ENCODE measurements at places on chromosomes 7 and 10.

- no peak for DNase-seq
Observed at GRCh38 chr10:60664859-60665258, 113.4 kb upstream of the CDK1 start.

DNA sequence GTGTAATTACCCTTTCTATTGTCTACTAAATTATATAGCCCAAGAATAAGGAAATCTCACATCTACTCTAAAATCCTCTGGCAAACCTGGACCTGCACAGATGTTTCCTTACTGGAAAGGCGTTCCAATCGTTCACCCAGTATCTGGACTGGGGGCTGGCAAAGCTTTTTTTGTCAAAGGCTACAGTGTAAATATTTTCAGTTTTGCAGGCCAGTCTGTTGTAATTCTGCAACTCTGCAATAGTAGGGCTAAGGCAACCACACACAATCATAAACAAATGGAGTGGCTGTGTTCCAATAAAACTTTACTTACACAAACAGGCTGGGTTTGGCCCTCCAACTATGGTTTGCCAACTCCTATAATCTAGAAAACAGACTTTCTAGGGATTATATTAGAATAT, 56.2 kb downstream of the GLI3 start:
- DNase-seq, result no peak

- DNase-seq, result no peak
Observed at GRCh38 chr7:156886020-156886795, 6.8 kb downstream of the LMBR1 start.

DNA sequence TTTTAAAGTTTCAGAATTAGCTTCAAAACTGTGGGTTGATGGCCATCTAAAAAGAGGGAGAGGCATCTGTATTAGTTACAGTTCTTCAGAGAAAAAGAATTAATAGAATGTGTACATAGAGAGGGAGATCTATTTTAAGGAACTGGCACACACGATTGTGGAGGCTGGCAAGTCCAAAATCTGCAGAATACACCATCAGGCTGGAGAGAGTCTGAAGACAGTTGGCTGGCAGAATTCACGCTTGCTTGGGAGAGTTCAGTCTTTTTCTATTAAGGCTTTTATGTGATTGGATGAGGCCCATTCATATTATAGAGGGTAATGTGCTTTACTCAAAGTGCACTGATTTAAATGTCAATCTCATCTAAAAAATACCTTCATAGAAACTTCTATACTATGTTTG, 135.1 kb upstream of the SORCS1 start:
- DNase-seq, result no peak

DNA sequence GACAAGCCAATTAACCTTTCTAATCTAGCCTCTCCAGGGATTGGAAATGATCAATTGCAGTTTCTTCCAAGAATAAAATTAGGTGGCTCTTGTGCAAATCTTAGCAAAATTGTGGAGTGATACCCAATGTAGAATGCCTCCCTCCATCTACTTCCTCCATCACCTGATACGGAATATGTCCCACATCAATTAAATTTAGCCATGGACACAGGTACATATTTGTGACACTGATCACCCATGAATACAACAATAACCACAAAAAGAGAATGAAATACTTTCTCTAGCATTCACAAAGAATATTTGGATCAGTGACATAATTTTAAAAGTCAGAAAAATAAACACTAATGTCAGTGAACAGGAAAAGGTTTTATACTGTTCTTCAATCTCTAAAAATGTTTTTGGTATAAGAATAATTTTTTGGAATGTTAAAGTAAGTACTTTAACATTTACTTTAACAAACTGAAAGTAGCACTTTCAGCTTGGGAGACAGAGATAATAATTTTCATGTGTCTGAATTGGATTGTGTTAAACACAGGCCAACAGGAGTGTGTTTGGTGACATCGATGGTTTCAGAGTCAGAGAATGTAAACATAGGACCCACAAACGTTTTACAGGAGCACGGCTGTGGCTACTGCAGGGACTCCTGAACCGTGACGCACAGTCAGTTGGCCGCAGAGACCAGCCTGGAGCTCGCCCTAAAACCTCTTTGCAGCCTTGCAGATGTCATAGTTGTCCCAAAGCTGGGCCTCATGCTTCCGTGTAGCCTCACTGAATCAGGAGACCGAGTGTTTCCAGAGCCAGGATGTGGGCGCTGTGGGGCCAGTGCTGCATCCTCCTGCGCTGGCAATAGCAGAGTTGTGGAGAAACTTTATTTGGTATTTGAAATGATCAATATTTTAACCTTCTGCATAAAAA, 7.2 kb downstream of the RBM20 start:
- DNase-seq, result peak; percentile 34

GRCh38 chr7:155951554-155952158, 139.4 kb upstream of the SHH start:
- DNase-seq, result peak; percentile 30

DNA sequence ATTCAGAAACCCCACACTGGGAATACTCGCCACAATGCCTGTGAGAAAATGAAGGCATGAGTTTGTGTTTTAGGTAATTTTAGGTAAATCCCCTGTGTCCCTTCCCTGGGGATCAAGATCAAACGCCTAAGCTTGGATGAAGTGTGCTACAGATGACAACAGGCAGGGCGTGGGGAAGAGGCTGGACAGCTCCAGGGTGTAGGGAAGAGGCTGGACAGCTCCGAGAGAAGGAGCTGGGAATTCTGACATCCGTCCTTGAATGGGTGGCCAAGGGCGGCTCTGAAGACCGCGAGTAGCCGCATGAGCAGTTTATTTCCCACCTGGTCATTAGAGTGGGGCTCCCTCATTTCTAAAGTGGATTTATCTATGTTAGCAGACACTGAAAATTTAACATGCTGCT, 109.7 kb downstream of the RAMP3 start:
- peak; percentile 1 for DNase-seq

DNA sequence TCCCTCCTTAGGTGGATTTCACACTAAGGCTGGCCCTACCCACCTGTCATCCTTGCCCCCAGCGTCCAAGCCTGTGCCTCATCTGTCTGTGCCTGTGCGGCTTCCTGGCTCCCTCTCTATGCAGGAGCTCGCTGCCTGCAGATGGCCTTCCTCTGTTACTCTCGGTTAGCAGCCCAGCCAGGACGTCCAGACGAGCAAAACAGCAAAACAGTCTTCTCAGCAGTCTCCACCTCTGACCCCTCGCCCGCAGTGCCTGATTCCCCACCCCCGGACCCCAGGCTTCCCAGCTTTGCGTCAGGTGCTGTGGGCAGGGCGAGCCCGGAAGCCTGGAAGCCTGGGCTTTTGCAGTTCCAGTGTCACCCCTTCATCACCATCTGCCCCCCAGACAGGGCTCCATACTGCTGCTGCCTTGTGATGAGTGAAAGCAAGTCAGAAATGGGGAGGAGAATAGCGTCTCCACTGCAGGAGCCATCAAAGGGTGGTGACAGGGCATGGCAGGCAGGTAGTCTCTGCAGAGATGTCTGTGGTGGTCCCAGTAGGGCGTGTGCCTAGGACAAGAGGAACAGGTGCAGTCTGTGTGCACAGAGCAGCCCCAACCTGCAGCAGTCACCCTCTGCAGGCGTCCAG, 88.5 kb downstream of the ADCY1 start:
- no peak for DNase-seq

GRCh38 chr7:48090095-48090805, 1.2 kb downstream of the UPP1 start:
- no peak for DNase-seq

DNA sequence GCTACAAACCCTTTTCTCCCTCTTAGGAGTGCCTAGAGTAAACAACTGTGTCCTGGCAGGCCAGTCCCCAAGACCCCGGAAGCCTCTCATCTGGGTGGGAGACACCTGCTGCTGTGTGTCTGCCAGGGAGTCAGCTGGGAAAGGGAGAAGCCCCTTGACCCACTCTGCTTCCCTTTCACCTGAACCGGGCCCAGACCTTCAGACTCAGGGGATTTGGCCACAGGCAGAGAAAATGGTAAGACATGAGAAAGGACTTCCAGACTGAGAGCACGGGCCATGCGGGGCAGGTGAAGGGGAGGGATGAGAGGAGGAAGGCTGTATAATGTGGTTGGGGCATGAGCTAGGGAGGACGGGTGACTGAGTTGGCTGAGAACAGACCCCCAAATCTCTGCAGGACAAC, 36.0 kb upstream of the NPFFR1 start:
- DNase-seq, result no peak

DNA sequence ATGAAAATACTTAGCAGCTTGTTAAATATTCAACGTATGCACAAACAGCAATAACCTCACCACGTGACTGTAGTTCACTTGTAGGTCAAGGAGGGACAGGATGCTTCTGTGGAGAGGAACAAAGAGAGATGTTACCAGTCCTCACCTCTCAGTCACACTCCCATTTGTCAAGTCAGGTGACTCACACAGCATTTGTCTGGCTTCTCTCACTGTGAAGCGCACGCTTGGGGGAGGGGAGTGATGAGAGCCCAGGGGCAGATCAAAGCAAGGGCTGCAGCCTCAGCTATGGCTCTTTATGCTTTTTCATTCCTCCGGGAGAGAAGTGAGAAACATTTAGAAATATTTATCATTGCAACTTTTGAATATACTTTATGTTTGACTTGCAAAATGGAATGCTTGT, 2.9 kb upstream of the RBM20 start:
- no peak for DNase-seq

- DNase-seq, result no peak
Observed at GRCh38 chr10:23364378-23364777, 19.8 kb upstream of the C10orf67 start.

Data from stromal cell of bone marrow (primary cell).